GM19239 (cell line): ENCODE measurements at places on chromosomes 7 and 10.

DNA sequence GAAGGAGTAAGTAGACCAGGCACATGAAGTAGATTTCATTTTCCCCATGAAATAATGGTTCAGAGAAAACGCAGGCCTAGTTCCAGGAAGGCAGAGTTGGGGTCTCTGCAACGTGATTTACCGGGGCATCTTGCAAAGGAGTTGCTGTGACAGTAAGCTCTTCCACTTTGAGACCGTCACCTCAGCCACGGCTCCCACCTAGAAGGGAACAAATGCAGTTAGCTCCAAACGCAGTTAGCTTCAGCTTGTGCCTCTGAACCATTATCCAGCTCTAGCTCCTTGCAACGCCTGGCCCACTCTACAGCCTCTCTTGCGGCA, 7.0 kb upstream of the MYO1G start:
- no peak for DNase-seq

GRCh38 chr10:11612021-11613001, 861 bp upstream of the USP6NL start:
- DNase-seq: no peak

GRCh38 chr10:11227103-11227502, 209.4 kb downstream of the CELF2 start:
- DNase-seq: no peak

GRCh38 chr7:142327628-142328405, 70.0 kb upstream of the PRSS58 start:
- DNase-seq: no peak

- no peak for DNase-seq
Measured at GRCh38 chr10:112817981-112818777, 131.9 kb upstream of the TCF7L2 start.

DNA sequence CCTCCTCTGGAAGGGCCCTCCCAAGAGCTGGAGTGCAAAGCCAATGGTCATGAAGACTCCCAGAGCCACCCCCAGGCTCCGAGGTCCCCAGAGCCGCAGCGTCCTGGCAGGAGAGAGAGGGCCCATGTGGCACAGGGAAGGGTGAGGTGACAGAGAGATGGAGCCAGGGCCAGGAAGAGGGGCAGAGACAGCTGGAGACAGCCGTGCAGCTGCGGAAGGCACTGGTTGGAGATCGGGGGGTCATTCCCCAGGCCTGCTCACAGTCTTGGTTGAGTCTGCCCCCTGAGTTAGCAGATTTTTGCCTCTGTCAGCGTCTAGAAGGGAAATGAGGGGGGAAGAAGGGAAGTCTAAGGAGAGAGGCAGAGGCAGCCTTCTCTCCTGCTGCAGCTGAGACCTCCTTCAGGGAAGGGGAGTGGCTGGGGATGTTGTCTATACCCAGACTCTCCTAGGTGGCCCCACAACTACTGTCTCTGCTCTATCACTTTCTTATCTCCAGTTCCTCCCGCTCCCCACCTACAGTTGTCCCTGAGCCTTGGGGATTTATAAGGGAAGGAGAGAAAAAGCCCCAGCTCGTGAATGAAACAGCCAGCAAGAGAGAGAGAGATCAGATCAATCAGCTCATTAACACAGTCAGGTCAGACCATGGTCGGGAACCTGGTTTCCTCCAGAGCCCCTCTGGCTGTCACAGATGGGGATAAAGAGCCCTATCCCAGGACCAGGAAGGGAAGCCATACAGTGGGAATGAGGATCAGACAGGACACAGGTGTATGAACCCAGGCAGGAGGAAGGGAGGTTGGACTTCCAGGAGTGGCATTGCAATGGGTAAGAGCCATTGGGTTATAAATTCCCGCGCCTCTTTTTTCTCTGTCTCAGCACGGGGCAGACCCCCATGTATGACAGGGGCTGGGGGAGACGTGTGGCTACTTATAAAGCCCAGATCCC, 1.2 kb downstream of the GAL3ST4 start:
- DNase-seq: no peak

DNA sequence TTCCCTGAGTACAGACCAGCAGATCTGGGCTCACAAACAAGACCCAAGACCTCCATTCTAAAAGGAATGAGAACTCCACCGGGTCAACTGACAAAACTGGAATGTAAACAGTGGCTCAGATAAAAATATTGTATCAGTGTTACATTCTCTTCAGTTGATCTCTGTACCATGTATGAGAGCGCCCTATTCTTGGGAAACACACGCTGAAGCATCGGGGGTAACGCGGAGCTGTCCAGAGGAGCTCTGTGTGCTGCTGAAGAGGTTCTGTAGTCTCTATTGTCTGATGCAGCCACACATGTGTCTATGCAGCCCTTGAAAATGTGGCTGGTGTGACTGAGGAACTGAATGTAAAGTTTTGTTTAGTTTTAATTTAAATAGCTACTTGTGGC, 39.7 kb downstream of the HIPK2 start:
- no peak for DNase-seq

- DNase-seq: no peak
Measured at GRCh38 chr7:40937879-40938278, 765.0 kb downstream of the INHBA start.

DNA sequence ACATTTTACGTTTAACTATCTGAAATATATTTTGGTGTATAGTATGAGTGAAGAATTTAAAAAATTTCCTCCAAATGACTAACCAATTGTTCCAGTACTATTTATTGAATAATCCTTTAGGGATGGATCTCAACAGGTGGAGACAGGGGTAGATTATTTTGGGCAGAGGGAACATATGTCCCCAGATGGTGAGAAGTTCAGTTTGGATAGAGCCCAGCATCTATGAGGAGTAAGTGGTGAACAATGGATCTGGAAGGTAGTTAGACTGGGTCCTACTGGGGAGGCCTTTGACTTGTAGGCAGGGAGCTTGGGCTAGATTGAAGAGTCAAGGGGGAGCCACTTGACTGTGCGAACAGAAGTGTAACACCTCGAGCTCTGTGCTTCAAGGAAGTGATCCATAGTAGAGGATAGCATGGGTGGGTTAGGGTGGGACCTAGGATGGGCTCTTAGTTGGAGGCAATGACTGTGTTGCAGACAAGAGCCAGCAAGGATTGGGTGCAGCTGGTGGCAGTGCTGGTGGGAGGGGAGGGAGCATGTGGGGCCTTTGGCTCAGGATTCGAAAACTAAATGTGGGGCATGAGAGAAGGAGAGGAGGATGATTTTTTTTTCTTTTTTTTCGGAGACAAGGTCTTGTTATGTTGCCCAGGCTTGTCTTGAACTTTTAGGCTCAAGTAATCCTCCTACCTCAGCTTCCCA, 3.9 kb upstream of the PURB start:
- no peak for DNase-seq

DNA sequence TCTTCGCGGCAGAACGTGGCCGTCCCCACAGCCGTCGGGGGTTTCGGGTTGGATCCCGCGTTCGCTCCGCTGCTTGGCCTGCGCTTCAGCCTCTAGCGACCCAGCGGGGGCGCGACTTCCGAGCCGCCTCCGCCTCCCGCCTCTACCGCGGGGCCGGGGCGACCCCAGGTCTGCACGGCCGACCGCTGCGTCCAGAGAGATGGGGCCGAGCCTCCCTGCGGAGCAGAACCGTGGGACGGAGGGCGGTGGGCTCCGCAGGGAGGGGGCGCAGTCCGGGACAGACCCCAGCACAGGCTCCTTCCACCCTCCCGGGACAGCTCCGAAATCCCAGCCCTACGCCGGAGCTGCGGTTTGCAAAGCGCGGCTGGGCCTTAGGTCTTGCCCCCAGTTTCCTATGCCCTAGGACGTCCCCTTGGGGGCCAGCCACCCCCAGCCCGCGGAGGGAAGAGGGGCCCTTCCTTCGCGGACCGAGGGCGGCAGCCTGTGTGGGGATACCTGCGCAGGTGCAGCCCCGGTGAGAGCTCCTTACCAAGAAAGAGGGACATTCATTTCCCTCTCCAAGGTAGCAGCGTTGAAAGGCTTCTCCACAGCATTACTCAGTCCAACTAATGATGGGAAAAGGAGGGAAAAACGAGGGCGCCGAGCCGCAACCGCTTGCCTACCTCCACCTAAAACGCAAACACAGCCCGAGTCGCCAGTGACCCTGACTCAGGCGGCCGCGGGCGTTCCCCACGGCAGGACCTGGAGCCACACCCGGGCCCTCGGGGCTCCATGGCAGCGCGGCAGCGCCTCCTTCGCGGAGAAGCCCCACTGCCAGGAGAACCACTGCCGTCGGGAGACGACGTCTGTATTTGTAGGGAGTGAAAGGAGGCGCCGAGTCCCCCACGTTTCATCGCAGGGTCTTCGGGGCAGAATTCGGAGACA, 115.7 kb downstream of the BMS1 start:
- DNase-seq: no peak

DNA sequence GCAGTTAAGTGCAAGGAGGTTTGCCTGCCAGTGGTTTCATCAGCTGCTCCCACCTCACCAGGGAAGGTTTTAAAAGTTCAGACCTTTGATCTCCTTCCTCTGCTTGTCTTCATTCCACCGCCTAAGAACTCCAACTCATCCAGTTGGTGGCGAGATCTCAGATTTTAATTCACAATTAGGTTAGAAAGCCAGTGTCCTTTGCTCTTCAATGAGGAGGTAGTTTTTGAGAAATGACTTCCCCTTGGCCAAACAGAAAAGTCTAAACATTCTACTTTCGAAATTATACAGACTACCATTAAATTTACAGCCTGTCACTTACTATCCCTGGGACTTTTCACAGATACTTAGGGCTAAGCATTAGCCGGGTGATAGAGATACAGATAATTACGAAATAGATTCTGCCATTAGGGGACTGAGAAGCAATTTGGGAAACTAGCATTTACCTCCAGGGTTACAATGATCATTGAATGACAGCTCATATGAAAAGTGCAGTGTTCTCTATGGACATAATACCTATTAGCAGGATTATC, 513.4 kb upstream of the GHITM start:
- DNase-seq: no peak

DNA sequence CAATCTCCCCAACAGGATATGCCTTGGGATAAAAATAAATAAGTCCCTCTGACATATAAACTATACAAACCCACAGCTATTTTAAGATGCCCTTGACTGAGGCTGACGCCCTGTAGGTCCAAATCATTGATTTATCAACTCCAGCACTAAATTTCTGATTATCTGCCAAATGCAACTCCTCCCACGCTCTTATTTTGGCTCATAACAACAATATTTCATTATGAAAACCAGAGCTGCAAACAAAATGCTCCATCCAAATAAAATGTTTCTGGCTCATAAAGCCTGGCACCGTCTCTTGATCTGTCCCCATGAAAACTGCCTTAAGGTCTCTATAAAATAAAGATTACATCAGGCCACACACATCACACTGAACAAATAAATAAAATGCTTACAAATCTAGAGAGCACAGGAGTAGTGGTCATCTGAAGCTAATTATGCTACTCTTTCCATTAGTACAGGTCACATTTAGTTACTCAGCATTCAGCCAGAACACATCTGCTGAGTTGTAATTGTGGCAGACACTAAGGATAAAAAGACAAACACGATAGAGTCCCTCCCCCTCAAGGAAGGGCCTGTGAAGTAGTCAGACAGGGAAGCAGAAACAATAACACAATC, 28.8 kb downstream of the CACUL1 start:
- no peak for DNase-seq

DNA sequence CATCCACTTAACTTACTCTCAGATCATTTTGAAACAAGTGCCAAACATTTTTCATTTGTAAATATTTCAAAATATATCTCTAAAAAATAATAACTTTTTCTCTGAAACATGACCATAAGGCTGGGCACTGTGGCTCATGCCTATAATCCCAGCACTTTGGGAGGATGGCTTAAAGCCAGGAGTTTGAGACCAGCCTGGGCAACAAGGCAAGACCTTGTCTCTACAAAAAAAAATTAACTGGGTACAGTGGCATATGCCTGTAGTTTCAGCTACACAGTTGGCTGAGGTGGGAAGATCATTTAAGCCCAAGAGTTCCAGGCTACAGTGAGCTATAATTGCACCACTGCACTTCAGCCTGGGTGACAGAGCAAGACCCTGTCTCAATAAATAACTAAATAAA, 36.4 kb downstream of the USP54 start:
- no peak for DNase-seq

DNA sequence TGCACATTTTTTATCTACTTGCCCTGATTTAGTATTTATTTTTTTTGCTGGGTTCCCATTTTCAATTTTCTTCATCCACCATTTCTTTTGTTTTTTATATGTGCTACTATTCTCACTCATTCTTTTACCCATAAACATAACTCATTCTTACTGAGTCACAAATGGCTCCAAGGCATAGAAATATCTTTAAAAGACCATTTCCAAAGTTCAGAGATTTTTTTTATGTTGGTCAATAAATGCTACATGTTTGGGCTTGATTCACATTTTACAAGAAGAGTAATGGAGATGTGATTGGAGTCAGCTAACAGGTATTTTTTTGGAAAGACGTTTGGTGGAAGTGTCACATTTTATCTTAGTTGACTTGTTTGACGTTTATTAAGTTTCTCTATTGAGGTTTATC, 1303.2 kb upstream of the LRRTM3 start:
- no peak for DNase-seq

- DNase-seq: no peak
Measured at GRCh38 chr10:86655596-86655995, 1.2 kb downstream of the OPN4 start.
